ENCODE measurements at places on chromosomes 1 and 21.

DNA sequence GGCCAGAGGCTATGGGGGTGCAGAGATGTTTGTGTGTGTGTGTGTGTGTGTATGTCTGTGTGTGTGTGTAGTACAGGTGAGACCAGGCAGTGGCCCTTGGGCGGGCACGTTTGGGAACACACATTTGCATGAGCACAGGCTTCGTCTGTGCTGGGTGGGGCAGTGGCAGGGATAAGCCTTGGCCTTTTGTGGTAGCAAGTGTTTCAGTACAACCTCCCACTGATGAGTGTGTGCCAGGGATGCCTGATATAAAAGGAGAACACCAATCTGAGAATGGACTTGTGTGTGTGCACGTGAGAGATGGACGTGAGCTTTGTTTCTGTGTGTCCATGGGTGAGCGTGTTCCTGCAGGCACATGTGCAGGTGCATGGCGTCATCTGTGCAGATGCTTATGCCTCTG is 3.0 kb downstream of the NTRK1 start:
- no peak for DNase-seq

DNA sequence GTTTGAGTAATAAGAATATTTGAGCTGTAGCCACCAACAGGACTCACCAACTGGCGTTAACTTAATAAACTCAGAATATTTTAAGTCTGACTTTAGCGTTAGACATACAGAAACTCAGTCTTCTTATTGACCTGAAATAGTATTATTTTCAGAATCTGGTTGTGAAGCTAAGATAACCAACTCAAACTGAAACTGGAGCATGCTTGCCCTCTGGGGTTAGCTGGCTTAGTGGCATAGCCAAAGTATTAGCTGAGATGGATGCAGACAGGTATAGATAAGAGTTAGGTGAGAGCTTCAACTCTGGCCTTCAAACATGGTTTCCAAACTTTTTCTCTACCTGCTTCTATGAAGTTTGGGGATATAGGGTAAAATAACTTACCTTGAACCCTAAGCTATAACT is 40.5 kb downstream of the AMY1C start:
- DNase-seq: no peak

DNA sequence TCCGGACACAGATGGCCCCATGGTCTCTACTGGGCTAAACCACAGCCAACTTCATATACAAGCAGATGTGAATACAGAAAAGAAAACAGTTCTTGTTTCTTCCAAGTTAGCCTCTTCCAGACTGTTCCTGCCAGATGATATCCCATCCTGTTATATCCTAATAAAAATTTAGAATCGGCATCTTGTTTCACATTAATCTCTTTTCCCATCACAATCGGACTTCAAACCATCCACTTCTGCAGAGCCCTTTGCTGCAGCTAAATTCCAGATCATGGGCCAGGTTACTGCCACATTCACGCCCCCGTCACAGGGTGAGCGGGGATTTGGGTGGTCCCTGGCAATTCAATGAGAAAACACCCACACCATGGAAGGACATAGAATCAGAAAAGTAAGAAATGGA is 57.2 kb downstream of the NPHP4 start:
- DNase-seq: no peak

DNA sequence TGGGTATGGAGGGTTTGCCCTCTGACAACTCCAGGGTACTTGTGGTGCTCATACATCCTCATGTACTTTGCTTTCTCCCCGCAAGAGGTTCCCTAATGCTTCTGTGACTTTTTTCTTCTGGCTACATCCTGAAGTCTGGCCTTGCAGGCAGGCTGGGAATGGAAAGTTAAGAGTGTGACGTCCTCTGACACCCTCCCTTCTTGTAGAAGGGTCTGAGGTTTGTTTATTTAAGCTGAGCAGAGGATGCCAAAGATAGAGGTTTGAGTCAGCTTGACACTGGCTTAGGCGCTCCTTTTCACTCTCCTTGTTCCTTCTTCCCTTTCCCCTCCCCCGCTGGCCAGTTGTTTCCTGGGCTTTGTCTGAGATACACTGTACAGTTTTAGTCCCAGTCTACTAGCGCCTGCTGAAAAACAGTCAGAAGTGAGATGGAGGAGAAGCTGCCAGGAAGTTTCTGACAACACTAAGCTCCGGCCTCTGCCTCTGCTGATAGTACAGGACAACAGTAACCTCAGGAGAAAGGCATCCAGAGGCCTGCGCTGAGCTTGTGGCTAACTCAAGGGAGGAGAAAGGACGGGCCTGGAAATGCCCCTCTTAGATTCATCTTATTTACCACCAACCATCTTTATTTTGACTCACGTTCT is at the start of gene MACF1:
Gene MACF1 (plus strand): TSS at position 255 of the 641 bp plus-strand sequence. CDS start 328 bp downstream, at position 583.
- no peak for DNase-seq

- no peak for DNase-seq
These were observed 167.4 kb downstream of the HHAT start for GRCh38 chr1:210496063-210496462.

- DNase-seq: no peak
These were observed 1.6 kb upstream of the KDF1 start for GRCh38 chr1:26961826-26962225.

DNA sequence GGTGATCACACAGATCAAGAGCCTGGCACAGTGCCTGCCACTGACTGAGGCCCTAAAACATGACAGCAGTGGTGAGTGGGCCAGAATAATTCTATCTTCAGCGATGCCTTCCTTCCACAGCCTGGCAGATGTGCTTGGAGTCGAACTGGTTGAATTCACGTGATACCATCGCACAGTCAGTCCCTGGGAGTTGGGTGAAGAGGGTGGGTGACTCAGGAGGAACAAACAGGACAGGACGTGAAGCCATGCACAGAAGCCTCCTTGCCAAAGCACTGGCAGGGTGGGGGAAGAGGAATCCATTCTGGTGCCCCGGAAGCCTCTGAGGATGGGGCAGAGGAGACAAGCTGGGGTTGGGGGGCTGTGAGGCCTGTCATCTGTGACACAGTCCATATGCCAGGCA is 80.3 kb upstream of the WNT4 start:
- no peak for DNase-seq

GRCh38 chr1:25544243-25544764 is 898 bp downstream of the LDLRAP1 start:
- DNase-seq: peak; percentile 60

DNA sequence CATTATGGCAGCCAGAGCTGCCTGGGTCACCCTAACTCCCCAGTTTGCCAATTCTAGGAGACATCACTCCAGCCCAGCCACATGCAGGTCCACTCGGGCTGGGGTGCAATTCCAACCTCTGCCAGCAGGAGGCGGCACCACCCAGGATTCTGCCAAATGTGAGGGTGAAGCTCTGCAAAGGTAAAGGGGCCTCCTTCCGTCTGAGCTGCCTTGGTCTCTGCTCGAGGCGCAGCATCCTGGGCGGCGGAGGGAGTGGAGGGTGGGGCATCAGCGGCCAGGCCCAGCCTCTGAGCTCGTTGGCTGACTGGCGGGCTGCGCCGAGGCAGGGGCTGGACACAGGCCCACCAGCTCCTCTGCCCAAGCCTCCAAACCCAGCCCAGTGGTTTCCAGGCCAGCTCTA is 63.8 kb downstream of the ARHGEF16 start:
- DNase-seq: no peak

- DNase-seq: no peak
These were observed 5.1 kb upstream of the FRRS1 start for GRCh38 chr1:99771513-99771918.

GRCh38 chr1:163561580-163562295 is 240.0 kb downstream of the NUF2 start:
- peak; percentile 78 for DNase-seq

DNA sequence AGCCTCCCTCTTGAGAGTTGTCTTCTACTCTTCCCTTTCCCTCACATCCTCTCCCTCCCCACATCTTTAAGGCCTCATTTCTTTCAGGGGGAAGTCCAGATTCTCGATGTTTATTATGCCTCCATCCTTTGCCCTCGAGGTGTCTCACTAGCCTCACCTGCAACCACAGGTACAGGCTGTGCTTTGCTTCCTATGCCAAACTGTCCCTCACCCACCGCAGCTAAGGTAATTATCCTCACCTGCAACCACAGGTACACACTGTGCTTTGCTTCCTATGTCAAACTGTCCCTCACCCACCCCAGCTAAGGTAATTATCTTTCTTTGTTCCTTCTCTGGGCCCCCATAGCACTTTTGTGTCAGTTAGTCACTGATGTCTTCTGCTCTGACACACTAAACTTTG is 328.1 kb upstream of the SNX7 start:
- DNase-seq: peak; percentile 33

DNA sequence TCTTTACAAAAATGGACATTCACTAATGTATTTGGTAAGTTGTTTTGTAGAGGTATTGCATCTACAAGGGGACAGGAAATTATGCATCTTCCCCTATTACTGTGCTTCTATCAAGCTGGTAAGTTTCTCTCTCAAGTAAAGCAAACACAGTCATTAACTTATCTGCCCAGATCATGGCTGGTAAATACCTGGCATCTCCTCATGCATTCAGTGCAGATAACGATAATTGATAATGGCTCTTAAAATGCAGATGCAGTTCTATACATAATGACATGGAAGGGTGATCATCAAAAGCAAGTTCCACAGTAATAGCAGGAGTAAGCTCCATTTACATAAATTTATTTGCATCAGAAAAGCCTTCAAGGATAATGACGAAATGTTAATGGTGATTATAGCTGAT is 122.4 kb downstream of the SIPA1L2 start:
- peak; percentile 44 for DNase-seq

- peak; percentile 38 for DNase-seq
These were observed 58.2 kb downstream of the WLS start for GRCh38 chr1:68173936-68174737.

- DNase-seq: no peak
These were observed 768 bp upstream of the RIIAD1 start for GRCh38 chr1:151720554-151720953.

DNA sequence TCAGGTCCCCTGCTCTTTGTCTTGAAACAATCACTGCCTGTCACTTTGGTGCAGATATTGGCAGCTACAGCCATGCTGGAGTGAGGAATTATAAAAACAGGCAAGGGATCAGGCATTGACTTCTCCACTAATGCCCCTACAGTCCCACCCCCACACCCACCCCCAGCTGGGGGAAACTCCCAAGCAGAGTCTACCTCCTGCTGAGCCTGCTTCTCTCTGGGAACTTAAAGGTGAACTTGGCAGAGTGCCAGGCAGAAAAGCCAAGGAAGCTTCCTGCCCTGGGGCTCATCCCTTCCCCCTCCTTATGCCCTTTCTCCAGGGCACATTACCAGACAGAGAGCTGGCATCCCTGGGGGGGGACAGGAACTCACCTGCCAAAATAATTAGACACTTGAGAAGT is 6.7 kb downstream of the NCMAP start:
- DNase-seq: peak; percentile 95

DNA sequence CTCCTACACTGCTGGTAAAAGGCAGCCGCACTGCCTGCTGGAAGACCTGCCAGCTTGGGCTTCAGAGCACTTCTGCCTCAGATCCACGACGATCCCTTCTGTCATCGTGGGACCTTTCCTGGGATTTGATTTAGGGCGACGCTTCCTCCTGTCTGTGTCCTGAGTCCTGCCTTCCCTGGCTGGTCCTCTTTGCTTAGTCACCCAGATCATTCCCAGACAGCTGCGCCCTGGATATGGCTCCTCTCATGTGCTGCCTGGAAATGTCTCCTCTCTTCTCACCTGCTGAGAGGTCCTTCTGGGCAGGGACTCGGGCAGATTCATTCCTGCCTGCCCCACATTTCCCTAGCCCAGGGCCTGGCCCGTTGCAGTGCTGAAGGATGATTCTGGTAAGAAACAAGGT is 72.4 kb upstream of the POU3F1 start:
- DNase-seq: no peak

- no peak for DNase-seq
These were observed 38.6 kb downstream of the SSBP3 start for GRCh38 chr1:54367613-54368012.

- no peak for DNase-seq
These were observed 12.5 kb upstream of the VAMP4 start for GRCh38 chr1:171754353-171754705.

DNA sequence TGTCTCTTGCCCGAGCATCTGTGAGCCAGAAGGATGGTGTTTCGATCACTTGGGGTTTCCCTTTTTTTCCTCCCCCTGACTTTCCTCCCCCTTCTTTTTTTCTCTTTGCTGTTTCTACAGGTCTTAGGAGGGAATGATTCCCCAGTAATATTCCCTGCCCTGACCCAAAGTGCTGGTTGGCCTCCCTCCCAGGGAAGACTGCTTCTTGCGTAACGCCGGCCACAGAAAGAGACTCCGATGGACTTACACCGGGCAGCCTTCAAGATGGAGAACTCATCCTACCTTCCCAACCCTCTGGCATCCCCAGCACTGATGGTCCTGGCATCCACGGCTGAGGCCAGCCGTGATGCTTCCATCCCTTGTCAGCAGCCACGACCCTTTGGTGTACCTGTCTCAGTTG is 6.8 kb downstream of the RNF220 start:
- DNase-seq: no peak

- DNase-seq: peak; percentile 58
These were observed 173.9 kb downstream of the DUSP10 start for GRCh38 chr1:221567859-221568507.

DNA sequence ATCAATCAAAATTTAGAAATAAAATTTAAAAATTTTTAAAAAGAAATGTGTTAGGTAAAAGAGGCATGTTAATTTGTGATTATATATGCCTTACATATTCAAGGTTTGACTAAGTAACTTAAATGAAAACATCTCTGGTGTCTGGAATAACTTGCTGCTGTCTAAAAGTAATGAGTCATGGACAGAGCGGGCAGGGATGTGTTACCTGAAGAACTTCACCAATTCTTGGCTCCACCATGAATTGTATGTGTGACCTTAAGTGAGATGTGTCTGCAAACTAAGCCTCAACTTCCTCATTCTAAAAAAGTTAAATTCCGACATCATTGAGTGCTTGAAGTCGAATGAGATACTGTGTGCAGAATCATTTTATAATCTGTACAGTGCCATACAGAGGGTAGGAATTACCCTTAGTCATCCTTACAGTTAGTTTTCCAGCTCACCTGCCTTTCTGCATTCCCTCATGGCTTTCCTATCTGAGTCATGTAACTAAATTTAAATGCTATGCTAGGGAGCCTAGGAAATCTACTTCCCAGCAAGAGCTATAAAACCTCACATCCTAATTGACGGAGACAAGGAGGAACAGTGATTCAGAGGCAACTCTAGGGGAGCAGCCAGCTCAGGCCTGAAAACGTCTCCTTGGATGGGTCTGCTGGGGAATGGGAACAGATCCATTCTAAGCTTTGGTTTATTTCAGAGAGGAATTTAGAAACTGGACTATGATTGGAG is 100.7 kb upstream of the TSPAN2 start:
- no peak for DNase-seq

DNA sequence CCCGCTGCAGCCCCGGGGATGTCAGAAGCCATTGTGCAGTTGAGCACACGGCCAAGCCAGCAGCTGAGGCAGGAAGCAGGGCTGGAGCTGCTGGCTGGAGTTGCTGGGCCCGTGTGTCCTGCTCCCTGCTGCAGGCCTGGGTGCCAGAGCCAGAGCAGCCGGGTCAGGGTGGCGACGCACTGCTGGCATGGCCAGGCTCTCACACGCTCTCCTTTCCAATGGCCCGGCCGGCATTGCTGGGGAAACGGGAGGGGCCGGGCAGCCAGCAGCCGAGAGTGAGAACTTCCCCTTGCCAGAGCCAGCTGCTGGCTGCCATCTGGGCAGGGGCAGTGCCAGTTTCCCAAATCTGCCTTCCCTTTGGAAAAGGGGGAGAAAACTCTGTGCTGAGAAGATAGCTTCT is 82.4 kb upstream of the PROX1 start:
- no peak for DNase-seq

- DNase-seq: peak; percentile 33
These were observed 209.9 kb downstream of the BARHL2 start for GRCh38 chr1:90507173-90507572.

- no peak for DNase-seq
These were observed 16.8 kb downstream of the GNG4 start for GRCh38 chr1:235632506-235633401.

GRCh38 chr1:2381741-2382620 is 9.4 kb downstream of the MORN1 start:
- DNase-seq: peak; percentile 12

Measured in NCI-H69 (cell line).